Cortex of kidney (tissue), 1 donor: ENCODE measurements at places on chromosomes 6 and 20.

GRCh38 chr20:31815408-31816188 is 3.6 kb upstream of the MYLK2 start:
- no peak for DNase-seq

GRCh38 chr6:159203304-159204005 is 34.3 kb downstream of the FNDC1 start:
- no peak for DNase-seq

DNA sequence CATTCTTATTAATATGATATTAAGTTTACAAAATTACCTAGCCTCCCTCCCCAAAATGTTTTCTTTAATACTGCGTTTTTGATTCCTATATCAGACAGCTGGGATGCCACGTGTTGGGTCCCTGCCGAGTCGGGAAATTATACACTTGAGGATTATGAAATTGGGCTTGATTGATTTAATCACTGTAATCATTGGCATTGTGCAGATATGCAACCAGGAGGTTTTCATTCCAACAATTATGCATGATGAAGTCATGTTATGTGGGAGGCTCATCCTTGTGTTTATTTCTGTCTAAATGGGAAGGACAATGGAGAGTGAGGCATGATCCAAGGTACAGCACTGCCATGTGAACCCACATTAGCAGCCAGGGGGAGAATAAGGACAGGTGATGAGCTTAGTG is 30.6 kb upstream of the RIPOR2 start:
- DNase-seq: no peak

- DNase-seq: no peak
These were observed 50.0 kb upstream of the PLCB1 start for GRCh38 chr20:8082025-8082424.

DNA sequence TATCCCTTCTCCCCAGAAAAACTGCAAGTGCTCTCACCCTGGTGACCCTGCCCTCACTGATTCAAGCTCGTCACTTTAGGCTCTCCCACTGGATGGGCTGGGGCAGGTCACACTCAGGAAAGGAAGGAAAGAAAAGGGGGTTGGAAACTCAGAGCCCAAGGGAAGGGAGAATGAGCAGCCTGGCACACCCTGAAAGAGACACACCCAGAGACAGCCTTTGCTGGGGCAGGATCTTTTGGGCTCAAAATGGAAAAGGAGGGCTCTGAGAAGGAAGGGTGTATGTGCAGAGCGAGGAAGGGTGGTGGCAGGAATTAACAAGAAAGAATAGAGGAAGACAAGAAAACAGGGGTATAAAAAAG is 2.5 kb downstream of the PPP1R18 start:
- no peak for DNase-seq

GRCh38 chr6:137699031-137699683 is 167.9 kb upstream of the TNFAIP3 start:
- no peak for DNase-seq
